Globus pallidus (tissue), 1 donor: ENCODE measurements at places on chromosomes 1 and 21.
A peak's percentile ranks its signal among the peaks of the same experiment; 100 is the strongest.

DNA sequence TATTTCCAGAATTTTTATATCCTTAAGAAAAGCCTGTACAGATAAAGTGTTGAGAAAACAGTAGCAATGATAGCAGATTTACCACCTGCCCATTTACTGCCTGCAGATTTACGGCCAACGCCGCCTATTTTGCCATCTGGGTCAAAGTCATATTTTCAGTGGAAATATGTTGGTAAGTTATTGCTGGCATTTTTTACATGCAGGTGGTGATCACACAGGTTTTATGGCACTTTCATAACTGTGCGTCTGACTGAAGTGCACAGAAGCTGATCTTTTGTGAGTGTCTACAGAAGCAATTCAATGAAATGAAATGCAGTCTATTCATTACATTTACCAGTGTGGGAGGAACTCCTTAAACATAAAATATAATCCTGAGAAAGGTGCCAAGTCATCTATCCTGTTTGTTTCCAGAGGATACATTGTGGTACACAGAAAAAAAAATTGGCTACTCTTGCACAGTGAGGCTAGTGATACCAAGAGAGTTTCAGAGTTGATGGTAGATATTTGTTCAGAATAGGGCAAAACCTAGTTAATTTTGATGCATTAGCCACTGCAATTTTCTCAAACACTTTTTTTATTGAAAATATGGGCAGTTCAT is 458.5 kb downstream of the NEGR1 start:
- DNase-seq = no peak

- DNase-seq = no peak
Measured at GRCh38 chr1:202961220-202961880, 3.2 kb upstream of the ADIPOR1 start.

GRCh38 chr1:205922806-205923205 is 20.4 kb downstream of the SLC26A9 start:
- DNase-seq = no peak

DNA sequence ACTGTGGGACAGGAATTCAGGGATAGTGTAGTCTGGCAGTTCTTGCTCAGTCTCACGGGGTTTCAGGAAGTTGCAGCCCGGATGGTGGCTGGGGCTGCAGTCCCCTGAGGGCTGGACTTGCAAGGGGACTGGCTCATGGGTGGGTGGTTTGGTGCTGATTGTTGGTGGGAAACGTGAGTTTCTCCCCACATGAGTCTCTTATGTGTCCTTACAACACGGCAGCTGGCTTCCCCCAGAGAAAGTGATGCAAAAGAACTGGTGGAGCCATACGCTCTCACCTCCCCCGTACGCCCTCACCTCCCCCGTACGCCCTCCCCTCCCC is 64.9 kb downstream of the EVA1C start:
- no peak for DNase-seq

- DNase-seq = no peak
Measured at GRCh38 chr1:161158316-161159010, 837 bp upstream of the USP21 start.

- DNase-seq = no peak
Measured at GRCh38 chr1:172622541-172622940, 36.4 kb upstream of the FASLG start.

DNA sequence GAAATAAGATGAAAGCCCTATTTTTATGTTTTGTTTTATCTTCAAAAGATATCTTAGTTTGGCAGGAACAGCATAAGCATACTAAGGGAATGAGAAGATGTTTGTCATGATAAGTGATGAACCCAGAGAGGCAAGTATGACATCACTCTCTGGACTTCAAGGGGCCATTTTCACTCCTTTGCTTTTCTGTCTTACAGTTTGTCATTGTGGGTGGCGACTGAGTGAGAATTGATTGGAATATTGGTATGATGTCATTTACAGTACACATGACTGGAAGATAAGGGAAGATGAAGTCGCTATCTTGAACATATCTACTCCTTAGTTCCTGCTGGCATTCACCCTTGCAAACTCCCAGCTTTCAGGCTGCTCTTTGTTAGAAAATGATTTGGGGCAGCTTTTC is 258.1 kb upstream of the RAB4A start:
- no peak for DNase-seq

- DNase-seq = no peak
Measured at GRCh38 chr1:4422504-4423289, 231.7 kb upstream of the AJAP1 start.

DNA sequence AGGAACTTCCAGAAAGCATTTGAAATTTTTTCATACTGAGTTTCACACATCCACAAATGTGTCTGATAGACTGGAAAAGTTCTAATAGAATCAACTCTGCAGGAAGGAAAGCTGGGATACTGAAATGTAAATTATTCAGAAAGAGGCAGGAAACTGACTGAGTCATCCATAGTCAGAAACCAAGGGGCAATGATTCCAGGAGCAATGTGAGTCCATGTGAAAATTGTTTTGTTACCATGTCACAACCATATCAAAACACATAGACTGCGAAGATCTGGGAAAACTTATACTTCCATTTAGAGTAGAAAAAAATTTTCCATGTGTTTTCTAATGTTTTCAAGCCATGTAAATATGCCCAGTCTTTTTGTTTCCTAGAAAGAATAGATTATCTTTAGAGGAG is 142.3 kb upstream of the TMPRSS15 start:
- no peak for DNase-seq

DNA sequence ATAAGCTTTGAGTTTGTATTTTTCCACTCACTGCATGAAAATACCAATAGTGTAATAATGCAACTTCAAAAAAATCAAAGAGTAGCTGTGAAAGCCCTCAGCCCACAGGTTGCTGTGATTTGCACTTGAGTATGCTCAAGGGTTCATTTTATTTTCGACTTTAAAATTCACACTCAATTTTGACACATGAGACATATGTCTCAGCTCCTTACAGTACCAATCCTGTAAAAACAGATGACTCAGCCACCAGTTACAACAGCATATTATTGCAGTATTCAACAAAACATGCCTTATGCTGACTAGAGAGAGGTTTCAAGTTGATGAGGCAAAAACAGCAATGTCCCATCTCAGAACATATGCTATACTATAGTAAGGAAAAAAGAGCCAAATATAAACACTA is 66.1 kb downstream of the CYYR1 start:
- DNase-seq = no peak

GRCh38 chr1:246404078-246404477 is 103.0 kb downstream of the SMYD3 start:
- DNase-seq = no peak

DNA sequence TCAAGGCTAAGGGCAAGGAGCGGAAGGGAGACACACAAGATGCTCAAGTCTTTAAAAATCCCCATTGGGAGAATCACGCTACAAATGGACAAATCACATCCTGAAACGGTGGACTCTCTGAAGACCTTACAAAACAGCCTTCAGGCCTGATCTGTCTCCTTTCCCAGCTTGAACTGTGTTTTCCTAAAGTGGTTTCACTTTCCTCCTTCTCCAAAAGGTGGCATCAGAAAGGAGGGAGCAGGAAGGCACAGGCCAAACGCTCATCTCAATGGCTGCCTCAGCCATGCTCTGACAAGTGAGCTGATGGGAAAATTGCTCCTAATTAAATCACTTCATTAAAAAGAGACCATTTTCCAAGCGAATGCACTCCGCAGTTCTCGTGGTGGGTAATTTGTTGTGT is 47.7 kb downstream of the UTP25 start:
- peak; percentile 55 for DNase-seq

DNA sequence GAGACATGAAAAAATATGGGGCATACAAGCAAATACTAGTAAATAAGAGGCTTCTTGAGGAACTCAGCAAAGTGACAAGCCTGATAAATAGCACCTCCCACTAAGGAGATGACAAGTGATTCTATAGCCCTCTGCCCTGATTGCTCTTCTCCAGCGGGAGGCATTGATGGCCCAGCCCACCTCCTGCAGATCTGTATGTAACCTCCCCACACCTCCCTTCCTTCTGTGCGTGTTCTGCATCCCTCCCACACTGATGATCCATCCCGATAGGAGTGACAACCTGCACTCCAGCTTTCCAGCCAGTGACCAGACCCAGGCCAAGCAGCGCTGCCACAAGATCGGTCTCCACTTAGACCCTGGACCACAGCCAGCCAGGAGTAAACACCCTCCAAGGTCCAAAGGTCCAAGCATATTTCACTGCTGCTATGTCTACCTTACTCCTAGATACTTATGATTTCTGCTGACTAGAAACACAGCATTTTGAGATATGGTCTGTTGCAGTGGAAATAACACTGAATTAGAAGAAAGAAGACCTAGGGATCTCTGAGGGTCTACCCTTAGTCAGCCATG is 176.1 kb downstream of the BRINP2 start:
- no peak for DNase-seq

GRCh38 chr1:14064649-14065442 is 364.9 kb downstream of the PRDM2 start:
- DNase-seq = no peak

DNA sequence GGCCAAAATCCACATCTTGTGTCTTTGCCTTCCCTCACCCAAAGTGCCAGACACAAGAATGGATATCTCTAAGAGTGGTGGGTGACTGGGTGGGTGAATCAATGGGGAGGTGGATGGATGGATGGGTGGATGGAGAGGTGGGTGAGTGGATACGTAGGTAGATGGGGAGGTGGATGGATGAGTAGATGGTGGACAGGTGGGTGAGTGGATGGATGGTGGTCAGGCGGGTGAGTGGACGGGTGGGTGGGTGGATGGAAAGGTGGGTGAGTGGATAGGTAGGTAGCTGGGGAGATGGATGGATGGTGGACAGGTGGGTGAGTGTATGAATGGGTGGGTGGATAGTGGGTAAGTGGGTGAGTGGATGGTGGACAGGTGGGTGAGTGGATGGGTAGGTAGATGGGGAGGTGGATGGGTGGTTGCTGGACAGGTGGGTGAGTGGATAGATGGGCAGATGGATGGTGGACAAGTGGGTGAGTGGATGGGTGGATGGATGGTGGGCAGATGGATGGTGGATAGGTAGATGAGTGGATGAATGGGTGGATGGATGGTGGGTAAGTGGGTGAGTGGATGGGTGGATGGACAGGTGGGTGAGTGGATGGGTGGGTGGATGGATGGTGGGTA is 34.2 kb downstream of the SLC19A1 start:
- no peak for DNase-seq
